ENCODE measurements at places on chromosomes 4 and X. TPM values are rescaled to one million over a fixed set of nuclear protein-coding genes. Genes with fewer than 3 reads are reported as not detected.

The POU3F4 gene
- polyA plus RNA-seq, result not detected

GRCh38 chrX:142483965-142484364 lies 278.9 kb upstream of the MAGEC2 start:
- no peak for DNase-seq

DNA sequence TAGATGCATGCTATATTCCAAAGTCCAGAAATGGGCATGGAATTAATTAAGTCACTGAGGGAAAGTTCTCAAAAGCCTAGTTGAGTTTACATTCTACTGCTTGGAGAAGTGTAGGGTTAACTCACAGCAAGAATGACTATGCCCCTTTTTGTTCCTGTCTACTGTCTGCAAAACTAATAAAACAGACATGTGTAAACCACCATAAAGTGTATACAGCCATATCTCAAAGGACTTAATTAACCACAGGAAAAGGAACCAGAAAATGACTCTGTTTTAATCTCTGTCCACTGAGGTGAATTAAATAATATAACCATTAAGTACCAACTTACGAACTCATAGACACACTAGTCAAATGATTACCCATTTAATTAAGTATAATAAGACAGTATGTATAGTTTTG lies 84.9 kb downstream of the PRDM5 start:
- no peak for DNase-seq

DNA sequence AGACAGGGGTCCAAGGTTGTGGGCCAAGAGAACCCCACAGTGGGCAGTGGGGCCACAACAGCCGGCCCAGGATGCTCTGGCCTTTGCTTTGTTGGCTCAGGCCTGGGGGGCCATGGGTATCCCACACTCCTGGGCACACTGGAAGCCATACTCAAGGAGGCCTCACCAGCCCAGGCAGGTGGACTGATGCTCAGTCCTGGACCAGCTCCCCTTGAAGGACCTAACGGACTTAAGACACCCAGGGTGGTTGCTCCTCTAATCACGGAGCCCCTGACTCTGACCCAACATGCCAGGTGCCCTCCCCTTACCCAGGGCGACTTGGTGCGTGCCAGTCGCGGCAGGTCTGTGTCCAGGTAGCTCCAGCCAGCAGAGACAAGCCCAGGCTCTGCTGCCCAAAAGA lies 50.8 kb downstream of the ZFYVE28 start:
- DNase-seq, result no peak

DNA sequence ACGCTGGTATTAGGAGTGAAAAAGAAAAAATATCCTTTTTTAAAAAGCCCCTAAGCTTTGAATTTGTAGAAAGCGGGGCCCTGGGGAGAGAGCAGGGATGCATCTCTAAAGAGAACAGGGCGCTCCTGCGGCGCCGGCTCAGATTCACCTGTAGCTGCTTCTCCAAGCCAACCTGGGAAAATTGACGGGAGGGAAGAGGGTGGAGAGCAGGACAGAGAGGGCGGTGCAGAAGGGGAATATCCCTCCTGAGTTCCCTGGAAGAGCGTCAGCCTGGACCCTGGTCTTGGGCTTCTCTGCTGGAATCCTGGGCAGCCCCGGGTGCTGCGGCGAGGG lies 776 bp upstream of the SOWAHD start:
- DNase-seq, result no peak

All from BJ (cell line).